ENCODE measurements at places on chromosomes 12 and 14. TPM values are rescaled to one million over a fixed set of nuclear protein-coding genes. Genes with fewer than 3 reads are reported as not detected.
A peak's percentile ranks its signal among the peaks of the same experiment; 100 is the strongest.

PPP2R3C gene
- 24.0 TPM for polyA plus RNA-seq

RHNO1 gene
- polyA plus RNA-seq: 27.1 TPM

C3AR1 gene
- 4.1 TPM for polyA plus RNA-seq

KRT4 gene
- not detected for polyA plus RNA-seq

KRT75 gene
- polyA plus RNA-seq: 0.14 TPM

GRCh38 chr12:66500091-66500490 is 178.8 kb downstream of the GRIP1 start:
- DNase-seq: no peak

DNA sequence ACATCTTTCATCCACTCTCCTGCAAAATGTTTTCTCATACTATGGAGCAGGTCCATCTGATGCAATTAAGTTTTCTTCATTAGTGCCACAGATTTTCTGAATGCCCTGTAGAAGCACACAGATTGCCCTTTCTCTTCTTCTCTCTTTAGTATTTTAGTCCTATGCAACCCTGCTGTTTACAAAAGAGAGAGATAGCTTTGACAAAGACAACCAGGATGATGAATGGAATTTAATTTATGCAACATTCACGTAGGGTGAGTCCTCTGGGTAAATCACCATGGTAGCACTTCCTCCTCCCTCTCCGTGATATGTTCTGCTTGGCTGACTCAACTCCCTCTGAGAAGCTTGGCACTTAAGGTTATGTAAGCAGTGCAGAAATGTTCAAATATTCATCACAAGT is 400.9 kb upstream of the PDE3A start:
- peak; percentile 70 for DNase-seq

DNA sequence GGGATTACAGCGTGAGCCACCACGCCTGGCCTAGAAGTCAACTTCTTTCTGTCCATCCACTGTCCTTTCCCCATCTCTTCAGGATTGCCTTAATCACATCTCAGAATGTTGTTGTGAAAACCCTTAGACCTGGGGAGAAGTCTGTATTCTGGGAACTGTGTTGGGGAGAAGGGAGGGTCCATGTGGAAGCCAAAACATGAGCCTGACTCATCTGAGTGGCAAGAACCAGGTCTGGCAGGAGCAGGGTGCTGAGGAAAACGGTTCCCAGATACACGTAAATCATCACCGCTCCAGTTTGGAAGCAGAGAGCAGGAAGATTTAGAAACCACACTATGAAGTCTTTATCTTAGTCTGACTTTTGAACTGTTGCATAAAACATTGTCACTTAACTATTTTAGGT is 245.6 kb upstream of the RGS6 start:
- no peak for DNase-seq

- DNase-seq: no peak
These were observed 755.4 kb downstream of the SLC6A15 start for GRCh38 chr12:84157170-84157569.

- no peak for DNase-seq
These were observed 40.1 kb upstream of the PARP11 start for GRCh38 chr12:3913278-3913677.
